ENCODE measurements at places on chromosomes 13 and 19. TPM values are rescaled to one million over a fixed set of nuclear protein-coding genes. Genes with fewer than 3 reads are reported as not detected.

DNA sequence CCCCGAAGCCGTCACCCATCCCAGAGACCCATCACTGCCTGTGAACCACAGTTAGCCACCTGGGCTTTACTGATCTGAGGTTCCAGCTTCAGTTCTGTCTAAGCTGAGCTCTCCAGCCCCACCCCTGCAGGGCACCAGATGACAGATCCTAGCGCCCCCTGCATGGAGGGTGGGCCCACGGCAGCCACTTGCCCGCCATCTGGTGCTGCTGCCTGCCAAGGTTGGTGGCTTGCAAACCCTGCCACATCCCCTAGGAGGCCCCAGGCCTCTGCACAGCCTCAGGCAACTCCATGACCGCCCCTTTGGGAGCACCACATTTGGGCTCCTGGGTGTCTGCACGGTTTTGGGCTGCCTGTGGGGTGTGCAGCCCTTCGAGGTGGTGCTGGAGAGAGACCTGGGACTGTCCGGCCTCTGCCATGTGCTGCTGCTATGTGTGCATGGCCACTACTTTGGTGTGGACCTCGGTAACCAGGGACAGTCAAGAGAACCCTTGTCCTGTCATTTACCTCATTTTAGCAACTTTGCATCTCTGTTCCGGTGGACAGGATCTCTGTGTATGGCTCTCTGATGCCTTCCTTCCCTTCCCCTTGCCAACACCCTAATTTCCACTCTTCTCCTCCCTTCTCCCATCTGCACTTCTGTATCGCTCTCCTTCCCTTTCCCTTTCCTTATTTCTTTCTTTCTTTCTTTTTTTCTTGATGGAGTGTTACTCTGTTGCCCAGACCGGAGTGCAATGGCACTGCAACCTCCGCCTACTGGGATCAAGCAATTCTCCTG, 17.4 kb upstream of the SDHAF1 start:
- DNase-seq: no peak

DNA sequence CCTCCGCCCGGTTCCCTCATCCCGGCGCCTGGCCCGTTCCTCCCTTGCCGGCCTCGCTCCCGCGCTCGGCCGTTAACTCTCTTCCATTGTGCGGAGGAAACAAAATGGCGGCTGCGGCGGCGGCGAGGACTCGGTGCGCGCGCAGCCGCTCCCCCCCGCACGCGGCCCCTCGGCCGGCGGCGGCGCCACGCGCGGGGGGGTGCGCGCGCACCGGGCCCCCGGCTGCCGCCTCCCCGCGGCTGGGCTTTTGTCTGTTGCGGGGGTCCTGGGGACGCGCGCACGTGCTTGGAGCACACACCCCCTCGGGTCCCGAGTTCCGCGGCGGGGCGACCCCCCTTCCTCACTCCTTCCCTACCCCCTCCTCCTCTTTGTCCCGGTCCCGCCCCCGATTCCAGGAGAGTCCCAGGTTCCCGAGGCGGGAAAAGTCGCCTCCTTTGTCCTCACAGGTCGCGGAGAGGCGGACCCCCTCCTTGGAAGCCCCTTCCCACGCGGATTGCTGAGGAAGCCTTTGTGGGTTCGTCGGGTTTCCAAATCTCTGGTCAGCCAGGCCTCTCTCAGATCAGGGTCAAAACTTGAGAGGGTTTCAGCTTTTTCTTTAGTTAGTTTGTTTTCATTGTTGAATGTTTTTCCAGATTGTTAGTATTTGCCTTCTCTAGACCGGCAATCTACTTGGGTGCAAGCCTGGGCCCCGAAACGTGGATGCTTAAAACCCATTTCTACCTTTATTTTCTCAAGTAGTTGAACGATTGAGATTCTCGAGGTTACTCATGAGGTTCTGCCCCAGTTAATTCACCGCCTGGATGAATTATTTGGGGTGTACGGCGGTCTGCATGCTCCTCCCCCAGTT, 687 bp downstream of the ILF3 start:
- peak; percentile 22 for DNase-seq

- no peak for DNase-seq
Observed at GRCh38 chr19:15266683-15267082, 34.4 kb upstream of the EPHX3 start.

DNA sequence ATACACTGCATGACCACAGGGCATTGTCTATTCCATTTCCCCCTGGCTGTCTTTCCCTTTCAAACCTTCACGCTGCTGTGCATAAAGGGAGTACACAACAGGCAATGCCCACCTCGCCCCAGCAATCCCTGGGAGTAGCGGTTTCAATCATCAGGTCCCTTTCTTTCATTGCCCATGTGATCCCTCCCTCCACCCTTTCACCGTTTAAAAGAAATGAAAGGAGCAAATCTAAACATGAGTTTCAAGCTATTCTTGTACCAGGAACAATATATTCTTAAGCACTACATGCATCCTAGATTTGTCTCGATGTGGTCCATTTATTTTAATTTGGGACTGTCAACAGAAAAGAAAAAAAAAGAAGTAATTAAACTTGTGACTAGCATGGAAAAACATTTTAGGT, 123.4 kb upstream of the ARGLU1 start:
- DNase-seq: no peak

- DNase-seq: no peak
Observed at GRCh38 chr13:23833733-23834611, 55.2 kb downstream of the MIPEP start.

GRCh38 chr13:35917252-35917941, 213.8 kb downstream of the DCLK1 start:
- peak; percentile 5 for DNase-seq

DNA sequence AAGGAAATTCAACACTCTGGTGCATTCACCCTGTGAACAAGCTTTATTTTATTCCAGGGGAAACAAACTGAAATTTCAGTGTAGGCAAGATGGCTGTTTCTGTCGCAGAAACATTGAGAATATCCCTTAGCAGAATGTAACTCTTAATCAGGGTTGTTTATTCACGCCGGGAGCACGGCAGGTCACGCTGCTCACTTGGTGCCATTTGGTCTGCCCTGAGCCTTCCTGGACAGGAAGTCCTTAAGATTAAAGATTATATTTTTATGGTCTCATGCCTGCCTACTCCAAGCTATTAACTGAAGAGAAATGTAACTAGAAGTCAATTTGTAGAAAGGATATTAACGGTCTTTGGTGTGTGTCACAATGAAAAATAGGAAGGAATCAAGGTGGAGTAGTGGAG, 185.3 kb upstream of the ARGLU1 start:
- peak; percentile 23 for DNase-seq

DNA sequence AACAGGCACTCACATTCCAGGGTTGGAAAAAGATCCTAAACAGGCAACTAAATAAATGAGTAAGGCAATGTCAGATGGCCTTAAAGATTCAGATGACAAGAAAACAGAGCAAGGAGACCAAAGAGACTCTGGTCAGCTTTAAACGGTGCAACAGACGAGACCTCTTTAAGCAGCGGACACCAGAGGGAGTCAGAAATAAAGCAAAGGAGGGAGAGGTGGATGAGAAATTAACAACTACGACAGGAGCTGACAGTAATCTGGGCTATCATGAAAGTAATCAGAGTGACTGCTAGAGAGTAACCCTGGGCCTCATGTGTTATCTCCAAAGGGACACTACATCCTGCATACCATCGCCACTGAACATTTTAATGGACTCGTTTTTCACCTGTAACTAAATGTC, 1.1 kb downstream of the ZNF550 start:
- DNase-seq: no peak

GRCh38 chr19:16944626-16945363, 56.0 kb downstream of the F2RL3 start:
- DNase-seq: no peak

DNA sequence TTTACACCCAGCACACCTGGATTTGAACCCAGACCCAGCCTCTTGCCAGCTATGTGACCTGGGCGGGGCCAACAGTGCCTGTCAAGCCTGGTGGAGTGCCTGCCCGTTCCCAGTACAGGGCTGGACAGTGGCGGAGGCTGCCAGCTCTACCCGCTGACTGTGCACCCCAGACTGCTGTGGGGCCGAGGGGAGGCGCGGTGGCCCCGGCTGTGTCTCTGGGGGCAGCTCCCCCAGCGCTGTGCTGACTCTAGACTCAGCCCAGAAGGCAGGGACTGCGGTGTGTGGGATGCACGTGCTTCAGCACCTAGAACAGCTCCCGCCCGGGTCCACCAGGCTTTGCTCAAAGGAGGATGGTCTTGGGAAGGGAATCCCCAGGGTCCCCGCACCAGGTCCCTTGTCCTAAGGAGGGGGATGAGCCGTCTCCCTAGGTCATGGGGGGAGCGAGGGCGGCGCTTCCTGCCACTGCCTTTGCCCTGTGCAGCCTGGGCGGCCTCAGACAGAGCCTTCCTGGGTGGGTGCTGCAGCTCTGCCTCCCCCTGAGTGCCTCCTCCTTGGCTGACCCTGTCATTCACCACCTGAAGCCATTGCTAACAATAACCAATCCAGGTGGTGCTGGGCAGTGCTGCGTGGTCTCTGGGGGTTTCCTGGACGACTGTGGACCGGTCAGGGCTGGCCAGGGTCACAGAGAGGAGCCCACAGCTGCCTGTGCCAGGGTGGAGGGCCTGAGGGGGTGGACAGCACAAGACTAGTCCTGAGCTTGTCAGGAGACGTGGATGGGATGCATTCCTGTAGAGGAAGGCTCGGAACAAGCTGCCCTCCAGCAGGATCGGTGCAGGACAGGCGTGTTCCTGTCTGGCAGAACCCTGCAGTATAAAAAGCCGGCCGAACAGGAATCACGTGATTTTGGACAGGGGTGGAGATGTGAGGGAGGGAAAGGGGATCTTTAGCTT, 18.6 kb downstream of the TMEM255B start:
- no peak for DNase-seq

DNA sequence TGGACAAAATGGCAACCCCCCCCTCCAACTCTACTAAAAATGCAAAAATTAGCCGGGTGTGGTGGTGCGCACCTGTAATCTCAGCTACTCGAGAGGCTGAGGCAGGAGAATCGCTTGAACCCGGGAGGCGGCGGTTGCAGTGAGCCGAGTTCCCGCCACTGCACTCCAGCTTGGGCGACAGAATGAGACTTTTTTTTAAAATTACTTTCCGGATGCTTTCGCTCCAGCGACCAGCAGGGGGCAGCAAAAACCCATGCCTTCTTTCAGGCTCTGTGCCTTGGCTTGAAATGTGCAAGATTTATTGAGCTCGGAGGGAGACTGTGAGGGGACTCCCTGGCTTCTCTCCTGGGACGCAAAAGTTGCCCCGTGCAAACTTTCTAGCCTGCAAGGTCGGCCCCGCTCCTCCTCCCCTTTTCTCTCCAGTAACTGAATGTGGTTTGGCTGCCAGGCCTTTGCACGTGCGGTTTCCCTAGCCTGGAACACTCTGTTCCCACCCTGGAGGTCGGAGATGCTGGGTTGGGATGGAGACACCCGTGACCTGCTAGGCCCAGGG, 61.4 kb upstream of the NFIC start:
- peak; percentile 55 for DNase-seq

DNA sequence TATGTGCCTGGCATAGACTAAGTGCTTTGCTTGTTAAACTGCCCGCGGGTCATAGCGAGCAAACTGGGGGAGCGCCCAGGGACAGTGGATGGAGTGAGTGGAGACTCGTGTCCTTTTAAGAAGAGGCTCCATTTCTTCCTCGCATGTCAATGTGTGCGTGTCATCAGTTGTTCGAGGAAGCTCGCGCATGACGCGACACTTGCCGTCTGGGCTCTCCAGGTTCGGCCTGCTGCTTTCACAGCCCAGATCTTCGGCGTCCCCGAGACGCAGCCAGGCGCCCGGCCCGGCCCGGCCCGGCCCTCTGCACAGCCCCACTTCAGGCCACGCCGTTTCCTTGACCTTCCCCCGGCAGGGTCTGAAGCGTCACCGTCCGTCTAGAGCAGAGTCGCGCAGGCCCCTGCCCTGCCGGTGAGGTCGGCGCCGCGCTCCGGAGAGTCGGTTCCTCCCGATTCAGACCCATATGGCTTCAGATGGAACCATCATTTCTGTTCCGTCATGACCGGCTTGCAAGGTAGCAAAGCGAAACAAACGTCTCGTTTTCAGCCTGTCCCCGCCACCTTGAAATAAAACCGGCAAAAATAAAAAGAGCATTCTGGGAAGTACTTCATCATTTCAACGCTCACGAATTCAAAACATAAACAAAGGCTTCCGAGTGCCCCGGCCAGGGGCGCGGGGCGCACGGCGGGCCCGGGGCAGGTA, 599 bp upstream of the ARHGEF7 start:
- peak; percentile 26 for DNase-seq

DNA sequence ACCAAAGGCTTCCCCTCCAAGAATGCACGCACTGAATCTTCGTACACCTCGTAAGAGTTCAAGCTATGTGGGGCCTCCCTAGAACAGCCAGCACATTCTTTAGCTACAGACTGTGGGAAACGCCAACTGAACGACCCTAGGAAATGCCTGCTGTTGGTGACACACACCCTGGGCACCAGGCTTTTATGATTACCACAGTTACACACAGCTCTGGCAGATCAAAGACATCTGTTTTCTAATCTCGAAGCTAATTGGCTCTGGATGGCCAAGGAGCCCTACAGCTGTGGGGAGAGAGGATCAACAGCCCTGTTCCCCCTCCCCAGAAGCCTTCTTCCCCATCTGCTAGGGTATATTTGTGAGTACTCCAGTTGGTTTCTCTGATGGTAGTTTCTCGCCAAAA, 123.0 kb downstream of the COL4A1 start:
- no peak for DNase-seq

GJA3 gene
- polyA plus RNA-seq: 0.04 TPM

CYP4F8 gene
- not detected for polyA plus RNA-seq

IGSF23 gene
- not detected for polyA plus RNA-seq

TFPT gene
- 13.2 TPM for polyA plus RNA-seq

CDX2 gene
- not detected for polyA plus RNA-seq

TRAPPC6A gene
- polyA plus RNA-seq: 26.9 TPM

FCGBP gene
- polyA plus RNA-seq: 8.2 TPM

C2CD4C gene
- polyA plus RNA-seq: 0.33 TPM

TEX26 gene
- 1.6 TPM for polyA plus RNA-seq

CAMSAP3 gene
- 9.1 TPM for polyA plus RNA-seq

Data from right lung (tissue), 10 donors.